ENCODE measurements at places on chromosomes 13 and 19.

- no peak for DNase-seq
Observed at GRCh38 chr19:28914173-28914572, 298.8 kb downstream of the UQCRFS1 start.

GRCh38 chr19:15091918-15092753 lies 10.1 kb downstream of the OR1I1 start:
- DNase-seq: peak; percentile 45

- peak; percentile 89 for DNase-seq
Observed at GRCh38 chr19:996051-996838, 4.0 kb upstream of the GRIN3B start.

DNA sequence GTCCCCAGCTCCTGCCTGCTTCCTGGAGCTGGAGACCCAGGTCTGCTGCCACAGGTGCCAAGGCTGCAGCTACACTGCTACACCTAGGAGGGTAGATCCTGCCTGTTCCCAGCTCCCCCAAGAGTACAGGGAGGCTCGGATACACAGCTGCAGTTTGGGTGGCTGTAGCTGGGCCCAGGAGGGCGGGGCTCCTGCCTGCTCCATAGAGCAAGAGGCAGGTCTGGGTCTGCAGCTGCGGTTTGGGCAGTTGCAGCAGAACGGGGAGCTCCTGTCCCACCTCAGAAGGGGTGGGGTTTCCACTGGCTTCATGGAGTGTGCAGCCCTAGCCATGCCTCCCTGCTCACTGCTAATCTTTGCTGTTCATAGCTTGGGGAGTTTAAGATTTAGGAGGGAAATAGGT lies 199.0 kb downstream of the NUFIP1 start:
- DNase-seq: no peak

DNA sequence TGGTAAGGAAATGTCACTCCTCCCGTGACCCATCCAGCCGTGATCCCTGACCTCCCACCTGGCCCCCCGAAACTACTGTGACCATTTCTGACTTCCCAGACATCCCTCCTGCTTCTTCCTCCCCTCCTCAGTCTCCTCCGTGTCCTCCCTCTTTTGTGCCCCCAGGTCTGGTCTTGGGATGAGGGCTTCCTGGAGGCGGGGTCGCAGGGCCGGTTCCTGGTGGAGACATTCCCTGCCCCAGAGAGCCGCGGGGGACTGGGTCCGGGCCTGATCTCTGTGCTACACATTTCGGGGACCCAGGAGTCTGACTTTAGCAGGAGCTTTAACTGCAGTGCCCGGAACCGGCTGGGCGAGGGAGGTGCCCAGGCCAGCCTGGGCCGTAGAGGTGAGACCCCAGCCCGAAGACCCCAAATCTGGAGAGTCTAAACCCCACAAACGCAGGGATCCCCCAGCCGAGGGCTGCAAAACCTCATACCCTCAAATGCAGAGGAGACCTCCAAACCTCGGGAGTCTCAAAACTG lies 5.0 kb downstream of the KIRREL2 start:
- no peak for DNase-seq

DNA sequence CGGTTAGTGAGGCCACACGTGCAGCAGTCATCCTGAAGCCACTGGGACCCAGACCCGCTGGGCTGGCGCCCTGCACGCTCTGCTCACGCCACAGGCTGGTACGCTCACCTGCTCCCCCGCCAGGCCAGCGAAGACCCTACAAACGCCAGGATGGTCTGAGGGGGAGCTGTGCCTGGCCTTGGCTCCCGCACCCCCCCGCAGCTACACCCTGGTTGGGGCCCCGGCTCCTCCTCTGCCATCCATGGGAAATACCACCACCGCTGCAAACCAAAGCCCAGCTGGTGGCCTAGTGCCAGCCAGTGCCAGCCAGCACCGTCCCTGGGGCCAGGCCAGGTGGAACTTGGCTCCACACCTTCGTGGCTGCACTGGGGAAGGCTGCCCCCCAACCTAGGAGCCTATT lies 23.3 kb upstream of the CACTIN start:
- no peak for DNase-seq

GRCh38 chr13:98326291-98326690 lies 149.2 kb upstream of the RNF113B start:
- DNase-seq: peak; percentile 89

GRCh38 chr13:58579468-58579867 lies 947.9 kb downstream of the PCDH17 start:
- no peak for DNase-seq

DNA sequence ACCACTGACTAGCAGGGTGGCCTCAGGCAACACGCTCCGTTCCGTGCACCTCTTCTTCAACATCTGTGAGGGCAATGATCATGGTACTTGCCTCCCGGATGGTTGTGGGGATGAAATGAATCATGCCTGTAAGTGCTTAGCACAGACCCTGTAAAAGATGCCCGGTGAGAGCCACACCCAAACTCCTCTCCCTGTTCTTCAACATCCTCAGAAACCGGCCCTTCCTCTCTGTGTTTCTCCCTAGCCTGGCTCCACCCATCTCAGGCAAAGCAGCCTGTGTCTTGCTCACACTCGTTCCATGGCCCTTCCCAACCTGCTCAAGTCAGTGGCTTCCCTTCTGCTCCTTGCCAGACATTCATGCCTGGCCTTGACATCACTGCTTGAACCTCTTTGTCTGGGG lies 5.8 kb upstream of the DMKN start:
- DNase-seq: no peak

DNA sequence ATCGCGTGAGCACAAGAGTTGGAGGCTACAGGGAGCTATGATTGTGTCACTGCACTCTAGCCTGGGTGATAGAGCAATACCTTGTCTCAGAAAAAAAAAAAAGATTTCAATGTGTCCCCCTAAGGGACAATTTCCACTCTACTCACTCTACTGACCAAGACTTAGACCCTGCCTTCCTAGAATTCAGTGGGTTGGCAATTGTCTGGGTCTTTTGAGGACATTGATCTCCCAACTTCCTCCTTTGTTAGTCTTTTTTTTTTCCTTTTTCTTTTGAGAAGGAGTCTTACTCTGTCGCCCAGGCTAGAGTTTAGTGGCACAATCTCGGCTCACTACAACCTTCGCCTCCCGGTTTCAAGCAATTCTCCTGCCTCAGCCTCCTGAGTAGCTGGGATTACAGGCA lies 2.2 kb downstream of the SPTBN4 start:
- DNase-seq: no peak

GRCh38 chr19:4301590-4302242 lies 473 bp downstream of the TMIGD2 start:
- no peak for DNase-seq

GRCh38 chr13:29858231-29858630 lies 7.8 kb upstream of the UBL3 start:
- no peak for DNase-seq

GRCh38 chr19:50906217-50906616 lies 5.0 kb downstream of the KLK4 start:
- no peak for DNase-seq

DNA sequence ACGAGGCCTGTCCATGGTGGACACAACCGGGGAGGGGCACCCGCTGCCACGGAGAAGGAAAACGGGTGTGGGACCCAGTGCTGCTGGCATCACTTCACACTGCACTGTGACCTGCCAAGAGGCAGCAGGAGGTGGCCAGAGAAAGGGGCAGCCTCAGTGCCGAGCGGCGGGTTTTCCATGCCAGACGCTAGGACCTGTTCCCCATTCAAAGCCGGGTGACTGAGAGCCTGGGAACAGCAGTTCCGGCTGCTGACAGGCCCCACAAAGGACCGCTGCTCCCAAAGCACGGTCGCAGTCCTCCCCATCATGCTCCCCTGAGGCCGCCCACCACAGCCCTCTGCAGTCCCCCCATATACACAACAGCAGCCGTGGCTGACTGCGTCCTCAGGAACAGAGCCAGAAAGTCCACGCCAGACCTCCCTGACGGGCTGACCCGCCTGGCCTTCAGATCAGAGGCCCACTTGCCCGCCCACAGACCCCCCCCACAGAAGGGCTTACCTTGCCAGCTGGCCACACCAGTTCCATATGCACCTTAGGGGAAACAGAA lies 5.4 kb downstream of the AKAP8 start:
- DNase-seq: no peak

DNA sequence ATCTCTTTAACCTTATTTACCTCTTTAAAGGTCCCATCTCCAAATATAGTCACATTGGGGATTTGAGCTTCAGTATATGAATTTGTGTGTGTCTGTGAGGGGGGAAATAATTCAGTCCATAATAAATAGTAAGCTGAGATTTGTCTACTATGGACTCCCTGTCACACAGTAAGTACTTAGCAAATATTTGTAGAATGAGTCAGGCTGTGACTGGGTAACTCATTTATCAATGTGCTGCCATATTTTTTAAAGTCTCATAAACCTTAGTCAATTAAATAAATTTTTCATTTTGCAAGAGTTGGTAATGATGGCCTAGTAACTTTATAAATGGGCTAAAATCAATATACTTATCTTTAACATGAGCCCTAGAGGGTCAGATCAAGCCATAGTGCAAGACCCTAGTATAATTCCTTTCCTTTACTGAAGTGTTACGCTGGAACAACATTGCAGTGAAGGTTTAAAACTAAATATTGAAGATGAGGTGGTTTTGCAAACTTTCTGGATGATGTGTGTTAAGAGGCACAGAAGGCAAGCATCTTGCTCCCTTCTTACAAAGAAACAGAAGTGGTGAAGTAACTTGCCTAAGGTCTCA lies 305.1 kb downstream of the KCNRG start:
- peak; percentile 47 for DNase-seq

DNA sequence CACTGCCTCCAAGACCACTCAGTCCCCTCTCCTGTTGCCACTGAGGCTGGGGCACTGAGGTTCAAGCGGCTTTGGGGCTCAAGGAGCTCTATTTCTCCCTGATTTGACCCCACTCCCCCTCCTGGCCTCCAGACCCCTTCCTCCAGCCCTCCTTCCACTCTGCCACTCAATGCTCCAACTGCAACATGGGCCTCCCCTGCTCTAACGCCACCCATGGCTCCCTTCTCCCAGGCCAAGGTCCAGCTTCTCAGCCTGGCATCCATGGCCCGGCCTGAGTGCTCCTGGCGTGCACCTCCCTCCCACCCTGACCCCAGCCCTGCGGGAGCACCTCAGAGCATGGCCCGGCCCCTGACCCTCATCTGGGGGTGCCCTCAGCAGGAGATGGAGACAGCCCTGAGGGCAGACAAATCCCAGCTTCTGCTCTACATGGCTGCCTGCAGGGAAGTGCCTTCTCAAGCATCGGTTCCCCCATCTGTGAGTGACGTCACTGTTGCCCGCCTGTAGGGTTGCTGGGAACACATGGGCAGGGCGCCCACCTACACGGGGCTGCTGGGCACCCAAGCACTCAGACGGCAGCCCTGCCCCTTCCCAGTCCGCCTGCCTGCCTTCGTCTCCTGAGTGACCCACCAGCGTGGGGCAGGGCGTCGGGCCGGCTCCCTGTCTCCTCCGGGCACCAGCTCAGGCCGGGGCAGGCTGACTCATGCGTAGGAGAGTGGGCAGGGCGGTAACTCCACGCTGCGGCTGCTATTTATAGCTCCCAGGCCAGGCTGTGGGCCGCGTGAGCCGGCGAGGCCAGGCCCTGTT lies 1.6 kb upstream of the DIRAS1 start:
- no peak for DNase-seq

- DNase-seq: no peak
Observed at GRCh38 chr19:1076951-1077350, 10.0 kb downstream of the ARHGAP45 start.

DNA sequence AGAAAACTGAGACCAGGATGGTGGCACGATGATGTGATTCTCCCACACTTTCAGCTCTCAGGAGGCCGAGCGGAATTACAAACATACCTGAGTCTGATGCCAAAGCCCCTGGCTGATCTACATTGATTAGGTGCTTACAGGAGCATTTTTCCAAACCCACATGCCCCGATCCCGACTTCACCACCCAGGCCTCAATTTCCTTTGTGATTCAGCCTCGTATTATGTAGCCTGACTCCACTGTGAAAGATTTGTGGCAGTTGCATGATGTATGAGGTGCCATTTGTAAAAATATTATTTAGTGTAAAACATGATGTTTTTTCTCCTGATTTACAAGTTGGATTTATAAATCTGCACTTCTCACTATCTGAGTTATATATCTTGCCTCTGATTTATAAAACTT lies 118.0 kb downstream of the TSHZ3 start:
- DNase-seq: no peak

GRCh38 chr13:79812070-79812850 lies 331.3 kb downstream of the NDFIP2 start:
- no peak for DNase-seq

DNA sequence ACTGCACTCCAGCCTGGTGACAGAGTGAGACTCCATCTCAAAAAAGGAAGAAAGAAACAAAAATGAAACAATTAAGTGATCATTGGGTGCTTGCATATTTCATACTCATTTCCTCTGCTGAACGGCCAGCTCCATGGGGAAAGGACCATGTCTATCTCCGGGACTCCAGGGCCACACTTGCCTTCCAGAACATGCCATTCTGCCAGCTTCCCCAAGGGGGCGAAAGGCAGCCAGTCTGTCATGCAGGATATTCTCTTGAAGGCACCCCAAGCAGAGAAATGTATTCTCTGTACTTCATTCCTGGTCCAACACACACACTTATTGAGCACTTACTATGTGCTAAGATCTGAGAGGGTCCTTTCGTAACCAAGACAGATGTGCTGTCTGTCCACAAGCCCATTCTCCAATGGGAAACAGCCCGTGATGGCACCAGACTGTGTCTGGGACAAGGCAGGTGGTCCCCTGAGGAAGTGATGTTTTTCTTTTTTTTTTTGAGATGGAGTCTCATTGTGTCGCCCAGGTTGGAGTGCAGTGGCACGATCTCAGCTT lies 10.2 kb upstream of the CARM1 start:
- no peak for DNase-seq

DNA sequence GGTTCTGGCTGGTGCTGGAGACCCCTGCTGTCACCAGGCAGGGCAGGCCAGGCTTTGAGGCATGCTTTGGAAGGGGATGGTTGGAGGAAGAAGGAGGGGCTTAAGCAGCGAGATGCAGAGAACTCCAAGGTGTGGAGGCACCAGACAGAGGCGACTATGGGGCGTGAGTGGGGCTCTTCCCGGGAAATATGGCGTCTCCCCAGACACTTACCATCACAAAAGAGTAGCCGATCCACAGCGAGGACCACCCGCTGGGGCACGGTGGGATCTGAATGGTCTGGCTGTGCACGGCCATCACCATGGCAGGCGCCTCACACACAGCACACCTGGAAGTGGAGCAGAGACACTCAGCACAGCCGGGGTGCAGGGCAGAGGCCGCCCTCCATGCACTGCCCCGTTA lies 151.9 kb downstream of the COL4A1 start:
- no peak for DNase-seq

DNA sequence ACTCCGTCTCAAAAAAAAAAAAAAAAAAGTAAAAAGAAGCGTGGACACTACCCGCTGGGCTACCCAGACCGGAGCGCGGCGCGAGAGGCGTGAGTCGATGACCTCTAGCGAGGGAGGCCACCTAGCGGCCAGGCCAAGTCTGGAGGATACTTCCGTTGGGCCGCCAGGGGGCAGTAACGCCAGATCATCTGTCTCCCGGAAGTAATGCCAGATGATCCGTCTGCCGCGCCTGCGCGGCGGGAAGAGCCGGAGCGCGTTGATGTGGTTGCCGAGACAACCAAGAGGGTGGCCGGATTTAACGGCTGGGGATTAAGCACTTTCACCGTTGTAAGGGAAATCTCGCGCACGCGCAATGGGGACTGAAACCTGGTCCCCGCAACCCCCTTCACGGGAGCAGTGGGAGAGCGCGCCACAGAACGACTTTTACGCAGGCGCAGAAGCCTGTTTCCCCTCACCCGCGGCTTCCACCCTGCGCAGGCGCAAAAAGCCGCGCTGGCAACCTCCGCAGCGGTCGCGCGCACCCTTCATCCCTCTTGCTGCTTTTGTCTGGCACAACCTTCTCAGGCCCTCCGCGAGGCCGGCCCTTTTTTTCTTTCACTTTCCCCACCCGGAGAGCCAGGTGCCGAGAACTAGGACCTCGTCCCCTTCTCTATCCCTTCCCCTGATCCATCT lies 1.0 kb upstream of the U2AF2 start:
- peak; percentile 98 for DNase-seq
